ENCODE measurements at places on chromosomes 1 and 21. TPM values are rescaled to one million over a fixed set of nuclear protein-coding genes. Genes with fewer than 3 reads are reported as not detected.

DNA sequence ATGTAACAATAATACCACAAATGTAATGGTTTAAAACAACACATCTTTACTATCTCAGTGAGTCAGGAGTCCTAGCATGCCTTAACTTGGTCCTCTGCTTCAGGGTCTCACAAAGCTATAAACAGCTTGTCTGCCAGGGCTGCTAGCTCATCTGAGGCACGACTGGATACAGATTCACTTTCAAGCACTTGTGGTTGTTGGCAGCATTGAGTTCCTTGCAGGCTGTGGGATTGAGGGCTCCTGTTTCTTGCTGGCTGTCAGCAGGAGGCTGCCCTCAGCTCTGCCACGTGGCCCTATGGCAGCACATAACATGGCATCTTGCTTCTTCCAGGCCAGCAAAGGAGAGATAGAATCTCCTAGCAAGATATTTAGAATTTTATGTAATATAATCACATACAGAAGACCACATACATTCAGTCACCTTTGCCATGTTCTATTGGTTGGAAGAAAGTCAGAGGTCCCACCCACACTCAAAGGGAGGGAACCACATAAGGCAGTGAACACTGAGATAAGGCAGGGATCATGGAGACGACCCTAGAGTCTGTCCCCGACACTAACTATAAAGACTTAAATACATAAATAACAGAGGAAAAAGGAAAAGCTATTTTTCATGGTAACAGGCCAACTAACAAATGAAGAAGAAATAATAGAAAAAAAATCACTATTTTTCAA lies 18.9 kb upstream of the IPP start:
- no peak for DNase-seq

ALDH4A1 gene
- total RNA-seq = 1.3 TPM

XKR8 gene
- 6.1 TPM for total RNA-seq

CFHR1 gene
- not detected for total RNA-seq

- no peak for DNase-seq
These were observed 85.1 kb downstream of the PCSK9 start for GRCh38 chr1:55124470-55124869.

- no peak for DNase-seq
These were observed 40.8 kb upstream of the LRRC3 start for GRCh38 chr21:44414291-44415072.

WDR64 gene
- not detected for total RNA-seq

DNA sequence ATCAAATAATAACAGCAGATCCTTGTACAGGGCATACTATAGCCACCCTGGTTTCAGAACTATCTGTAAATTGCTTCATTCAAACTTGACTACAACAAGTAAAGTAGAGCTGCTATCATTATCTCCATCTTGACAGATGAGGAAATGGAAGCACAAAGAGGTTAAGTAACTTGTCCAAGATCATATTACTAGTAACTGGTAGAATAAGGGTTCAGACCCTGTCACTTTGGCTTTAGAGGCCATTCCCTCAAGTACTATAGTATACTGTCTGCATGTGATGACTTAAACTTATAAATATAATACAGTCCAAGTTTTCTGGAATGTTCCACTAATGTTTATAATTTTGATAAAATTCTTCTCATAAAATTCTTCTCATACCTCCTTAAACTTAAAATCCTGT lies 24.8 kb downstream of the PGM1 start:
- DNase-seq = no peak

DNA sequence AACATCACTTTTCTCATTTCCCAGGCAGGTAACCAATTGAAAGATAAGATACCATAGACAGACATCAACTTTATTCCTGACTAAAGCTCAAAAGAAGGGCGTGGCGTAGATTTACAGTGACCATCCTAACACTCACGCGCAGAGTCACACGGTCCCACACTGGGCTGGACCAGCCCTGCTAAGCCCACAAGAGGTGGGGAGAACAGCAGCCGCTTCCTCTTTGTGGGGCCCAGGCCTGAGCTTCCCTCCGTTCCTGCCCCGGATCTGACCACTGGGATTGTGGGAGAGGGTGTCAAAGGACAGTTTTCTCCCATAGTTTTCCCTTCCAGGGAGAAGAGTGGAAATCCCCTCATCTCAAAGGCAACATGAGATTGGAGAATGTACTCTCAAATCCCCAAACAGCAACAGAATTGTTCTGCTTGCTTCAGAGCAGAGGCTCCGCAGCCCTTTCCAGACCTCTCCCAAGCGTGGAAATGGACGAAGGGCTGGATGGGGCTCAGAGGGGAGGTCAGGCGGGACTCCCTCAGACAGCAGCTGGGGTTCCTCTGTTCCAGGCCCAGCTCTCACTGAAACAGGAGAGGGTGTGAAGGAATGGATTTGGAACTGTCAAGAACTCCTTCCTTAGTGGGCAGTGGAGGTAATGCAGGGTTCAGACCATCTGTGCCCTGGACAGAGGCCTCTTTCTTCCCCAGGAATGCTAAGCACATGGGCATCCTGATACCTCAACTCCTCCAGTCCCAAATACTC lies 33.7 kb downstream of the L1TD1 start:
- no peak for DNase-seq

MIXL1 gene
- total RNA-seq = not detected

DNA sequence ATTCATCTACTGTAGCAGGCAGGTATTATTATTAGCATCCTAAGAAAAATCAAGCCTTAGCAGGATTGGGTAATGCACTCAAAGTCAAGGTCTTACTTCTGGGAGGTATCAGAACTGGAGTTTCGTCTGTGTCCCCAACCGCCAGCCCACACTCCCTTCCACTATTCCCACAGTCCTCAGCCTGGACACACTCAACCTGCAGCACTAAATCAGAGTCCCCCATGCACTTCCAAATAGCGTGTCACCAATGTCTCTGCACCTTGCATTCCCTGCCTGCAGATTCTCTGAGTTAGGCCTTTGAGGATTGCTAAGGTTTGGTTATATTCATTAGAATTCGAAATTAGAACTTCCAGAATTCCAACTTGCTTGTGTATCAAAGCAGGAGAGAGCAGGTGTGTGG lies 3.9 kb downstream of the LYPD8 start:
- DNase-seq = no peak

GRCh38 chr1:151918156-151918555 lies 8.8 kb upstream of the THEM4 start:
- no peak for DNase-seq

DNA sequence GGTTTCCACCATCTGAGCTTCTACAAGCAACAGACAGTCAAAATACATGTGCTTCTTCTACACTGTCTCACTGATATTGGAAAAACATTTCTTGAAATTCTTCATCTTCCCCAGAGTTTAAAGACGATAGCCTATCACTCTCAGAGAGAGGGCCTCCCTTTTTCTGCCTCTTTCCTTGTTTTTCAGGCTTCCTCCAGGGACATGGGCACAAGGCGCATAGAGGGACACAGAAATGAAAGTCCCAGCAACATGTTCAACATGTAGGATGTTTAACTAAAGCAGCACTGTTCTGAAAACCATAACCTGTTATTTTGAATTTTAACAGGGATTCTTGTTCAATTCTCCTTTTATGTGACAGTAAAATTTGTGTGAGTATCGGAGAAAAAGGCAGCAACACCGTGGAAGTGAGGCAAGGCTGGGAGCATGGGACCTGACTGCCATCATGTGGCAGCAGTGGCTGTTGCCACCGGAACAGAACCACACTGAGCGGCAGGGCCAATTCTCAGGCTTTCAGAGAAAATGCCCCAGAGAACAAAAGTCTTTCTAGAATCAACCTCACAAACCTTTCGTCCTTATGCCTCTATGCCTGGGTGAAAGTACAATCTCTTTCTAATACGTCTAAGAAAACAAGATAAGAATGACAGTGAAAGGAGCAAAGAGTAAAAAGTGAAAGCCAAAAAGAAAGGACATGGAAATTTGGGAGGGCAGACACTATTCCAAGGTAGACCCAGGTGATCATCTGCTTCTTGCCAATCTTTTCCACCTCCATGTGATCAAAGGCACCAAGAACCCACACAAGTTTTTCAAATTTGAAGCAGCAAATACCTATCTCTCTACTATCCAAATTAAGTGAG lies 54.5 kb downstream of the PCNX2 start:
- peak; percentile 37 for DNase-seq

DNA sequence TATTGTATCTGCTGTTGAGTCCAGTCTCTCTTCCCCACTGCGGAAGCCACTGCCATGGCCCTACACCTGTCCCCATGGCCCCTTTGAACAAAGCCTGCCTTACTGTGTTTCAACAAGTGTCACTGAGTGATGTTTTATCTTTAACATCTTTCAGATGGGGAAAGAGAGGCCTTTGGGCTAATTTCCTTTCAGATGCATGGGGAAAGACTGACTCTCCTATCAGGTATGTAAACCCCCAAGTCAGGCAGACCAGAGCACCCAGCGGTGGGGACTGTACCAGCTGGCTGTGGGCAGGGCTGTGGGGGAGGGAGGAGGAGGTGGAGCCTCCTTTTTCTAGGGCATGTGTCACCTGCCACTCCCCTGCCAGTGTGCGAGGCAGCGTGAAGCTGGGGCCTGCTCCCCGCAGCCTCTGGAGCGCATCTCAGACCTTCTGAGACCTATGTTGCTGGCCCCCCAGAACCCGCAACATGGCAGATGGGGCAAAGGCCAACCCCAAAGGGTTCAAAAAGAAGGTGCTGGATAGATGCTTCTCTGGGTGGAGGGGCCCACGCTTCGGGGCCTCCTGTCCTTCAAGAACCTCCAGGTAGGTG lies at the start of gene PLA2G2F:
Gene PLA2G2F (plus strand): TSS at position 363 of the 590 bp plus-strand sequence. CDS start 105 bp downstream, at position 468.
- no peak for DNase-seq

ODR4 gene
- 28.7 TPM for total RNA-seq

DNA sequence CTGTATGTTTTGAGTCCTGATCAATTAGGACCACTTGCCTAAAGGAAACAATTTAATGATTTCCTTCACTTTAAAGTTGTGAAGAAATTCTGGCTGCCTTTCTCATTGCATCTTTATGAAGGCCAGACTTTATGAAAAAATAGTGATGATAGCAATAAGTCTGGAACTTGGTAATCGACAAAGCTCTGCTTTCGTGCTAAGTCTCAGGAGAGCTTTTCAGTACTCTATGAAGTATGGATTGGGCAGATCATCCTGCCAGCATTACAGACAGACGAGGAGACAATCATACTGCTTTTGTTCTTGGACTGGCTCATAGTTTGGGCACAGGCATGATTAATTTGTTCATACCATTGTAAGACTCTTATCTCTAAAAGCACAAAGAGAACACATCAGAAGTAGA lies 45.5 kb upstream of the KCNJ15 start:
- DNase-seq = no peak

- DNase-seq = no peak
These were observed 1162.5 kb upstream of the PRMT6 start for GRCh38 chr1:105894006-105894405.

- DNase-seq = no peak
These were observed 15.5 kb downstream of the FYB2 start for GRCh38 chr1:56803561-56804156.

DNA sequence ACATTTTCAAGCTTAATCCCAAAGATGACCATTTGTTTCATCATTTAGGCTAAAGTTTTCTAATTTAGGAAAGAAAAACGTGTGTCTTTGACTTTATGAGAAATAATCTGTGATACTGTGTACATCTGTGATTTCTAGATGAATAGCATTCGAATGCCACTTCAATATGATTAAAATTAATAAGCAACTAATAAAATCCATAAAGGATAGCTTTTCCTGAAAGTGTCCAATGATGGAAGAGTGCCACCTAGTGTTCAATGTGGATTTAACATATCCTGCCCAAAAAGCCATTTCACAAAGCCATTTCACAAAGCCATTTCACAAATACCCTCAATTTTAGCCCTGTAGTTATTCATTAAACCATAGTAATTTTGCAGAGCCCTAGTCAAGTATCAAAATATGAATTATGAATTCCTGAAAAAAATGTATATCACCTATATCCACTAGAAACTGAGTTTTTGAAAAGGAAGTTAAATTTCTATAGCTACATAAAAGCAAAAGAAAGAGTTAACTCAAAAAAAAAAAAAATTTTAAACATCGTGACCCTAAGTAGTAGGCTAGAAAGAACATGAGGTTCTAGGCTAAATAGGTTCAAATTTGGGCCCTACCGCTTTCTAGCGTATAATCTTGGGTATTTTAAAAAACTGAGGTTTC lies 19.1 kb downstream of the NME7 start:
- peak; percentile 20 for DNase-seq

GRCh38 chr1:205346956-205347574 lies 9.7 kb downstream of the KLHDC8A start:
- no peak for DNase-seq

DNA sequence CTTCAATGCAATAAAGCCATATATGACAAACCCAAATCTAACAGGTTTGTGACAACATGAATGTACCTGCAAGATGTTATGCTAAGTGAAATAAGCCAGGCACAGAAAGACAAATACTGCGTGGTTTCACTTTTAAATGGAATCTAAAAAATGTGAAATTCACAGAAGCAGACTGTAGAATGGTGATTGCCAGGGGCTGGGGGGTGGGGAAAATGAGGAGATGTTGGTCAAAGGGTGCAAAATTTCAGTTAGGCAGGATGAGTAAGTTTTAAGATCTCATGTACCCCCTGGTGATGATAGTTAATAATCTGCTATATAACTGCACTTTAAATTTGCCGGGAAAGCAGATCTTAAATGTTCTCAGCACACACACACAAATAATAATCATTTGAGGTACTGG lies 160.5 kb downstream of the PTBP2 start:
- no peak for DNase-seq

GABPA gene
- total RNA-seq = 21.3 TPM

DNA sequence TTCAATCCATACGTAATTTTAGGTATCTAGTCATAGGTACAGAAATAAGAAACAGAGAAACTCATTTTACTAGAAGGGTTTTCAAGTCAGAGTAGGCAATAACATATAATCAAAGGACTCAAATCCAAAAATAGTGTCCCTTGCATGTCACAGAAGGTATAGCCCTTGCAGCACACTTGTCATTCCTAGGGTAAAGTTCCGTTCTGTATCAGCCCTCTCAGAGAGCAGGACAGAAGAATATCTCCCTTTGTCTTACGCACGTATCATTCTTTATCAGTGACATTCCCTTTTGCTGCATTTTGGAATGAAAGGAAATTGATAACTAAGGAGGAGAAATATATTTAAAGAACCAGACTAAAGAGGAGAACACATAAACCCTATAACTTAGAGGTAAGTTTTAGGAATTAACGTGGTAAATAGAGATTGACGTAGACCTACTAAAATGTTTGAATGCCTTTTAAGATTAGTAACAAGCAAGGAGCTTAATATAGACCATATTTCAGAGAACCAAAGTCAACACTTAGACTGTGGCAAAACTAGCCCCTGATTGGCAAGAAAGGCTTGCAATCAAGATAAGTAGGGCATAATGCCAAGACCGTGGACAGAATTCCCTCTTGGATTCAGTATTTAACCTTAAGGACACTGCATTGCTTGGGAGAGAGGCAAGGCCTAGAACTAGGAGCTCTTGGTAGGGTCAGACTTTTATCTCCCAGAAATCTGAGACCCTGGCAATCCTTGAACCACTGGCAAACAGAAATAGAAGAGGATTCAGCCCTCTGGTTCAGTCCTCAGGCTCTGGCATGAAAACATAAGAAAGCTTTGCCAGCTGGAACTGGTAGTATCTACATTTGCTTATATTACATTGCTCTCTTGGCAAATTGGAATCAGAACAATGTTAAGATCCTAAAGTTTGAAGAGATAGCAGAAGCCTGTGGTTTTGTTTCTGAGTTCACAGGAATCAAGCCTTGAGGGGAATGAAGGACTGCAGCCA lies 232.1 kb downstream of the ASTN1 start:
- DNase-seq = no peak

TNNI3K gene
- total RNA-seq = 1.2 TPM
